ENCODE measurements at places on chromosomes 16 and 17.

- DNase-seq = no peak
These were observed 16.1 kb upstream of the SPN start for GRCh38 chr16:29646947-29647346.

- DNase-seq = no peak
These were observed 8.2 kb downstream of the FN3K start for GRCh38 chr17:82743344-82744219.

- DNase-seq = no peak
These were observed 3.2 kb upstream of the PRPSAP1 start for GRCh38 chr17:76356803-76357456.

- DNase-seq = no peak
These were observed 13.2 kb upstream of the MRTFB start for GRCh38 chr16:14057878-14058382.

GRCh38 chr17:65446838-65447526 is 114.5 kb downstream of the AXIN2 start:
- DNase-seq = no peak

GRCh38 chr17:9837551-9838471 is 12.1 kb downstream of the GLP2R start:
- DNase-seq = no peak

GRCh38 chr16:35636480-35637230 is 2177.2 kb downstream of the TP53TG3F start:
- DNase-seq = no peak

- peak; percentile 67 for DNase-seq
These were observed 10.6 kb upstream of the ZNF213 start for GRCh38 chr16:3123986-3124886.

DNA sequence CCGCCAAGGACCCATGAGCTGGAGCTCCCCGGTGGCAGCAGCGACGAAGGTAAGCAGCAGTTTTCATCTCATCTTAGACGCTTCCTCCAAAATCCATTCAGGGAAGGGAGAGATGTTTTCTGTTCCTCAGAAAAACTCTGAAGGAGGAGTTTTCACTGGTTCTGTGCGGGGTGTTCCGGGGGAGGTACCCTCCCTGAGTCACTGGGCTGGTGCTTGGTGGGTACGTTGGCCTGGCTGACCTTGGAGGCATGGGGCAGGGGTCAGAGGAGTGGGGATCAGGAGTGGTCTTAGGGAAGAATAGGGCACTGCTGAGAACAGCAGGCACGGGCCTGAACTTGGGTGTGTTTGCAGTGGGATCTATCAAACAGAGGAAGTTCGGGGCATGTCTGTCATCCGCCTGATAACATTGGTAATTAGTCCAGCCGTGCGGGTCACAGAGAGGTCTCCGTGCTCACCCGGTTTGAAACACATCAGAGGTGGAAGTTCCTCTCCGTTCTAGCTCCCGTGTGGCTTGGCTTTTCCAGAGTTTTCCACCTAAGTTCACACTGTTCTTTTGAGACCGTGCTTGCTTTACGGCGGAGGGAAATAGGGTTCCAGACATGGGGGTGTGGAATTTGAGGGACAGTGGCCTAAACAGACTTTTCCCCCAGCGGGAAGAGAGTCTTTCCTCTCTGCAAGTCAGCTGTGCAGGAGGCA is 59.6 kb upstream of the CIBAR2 start:
- DNase-seq = no peak

DNA sequence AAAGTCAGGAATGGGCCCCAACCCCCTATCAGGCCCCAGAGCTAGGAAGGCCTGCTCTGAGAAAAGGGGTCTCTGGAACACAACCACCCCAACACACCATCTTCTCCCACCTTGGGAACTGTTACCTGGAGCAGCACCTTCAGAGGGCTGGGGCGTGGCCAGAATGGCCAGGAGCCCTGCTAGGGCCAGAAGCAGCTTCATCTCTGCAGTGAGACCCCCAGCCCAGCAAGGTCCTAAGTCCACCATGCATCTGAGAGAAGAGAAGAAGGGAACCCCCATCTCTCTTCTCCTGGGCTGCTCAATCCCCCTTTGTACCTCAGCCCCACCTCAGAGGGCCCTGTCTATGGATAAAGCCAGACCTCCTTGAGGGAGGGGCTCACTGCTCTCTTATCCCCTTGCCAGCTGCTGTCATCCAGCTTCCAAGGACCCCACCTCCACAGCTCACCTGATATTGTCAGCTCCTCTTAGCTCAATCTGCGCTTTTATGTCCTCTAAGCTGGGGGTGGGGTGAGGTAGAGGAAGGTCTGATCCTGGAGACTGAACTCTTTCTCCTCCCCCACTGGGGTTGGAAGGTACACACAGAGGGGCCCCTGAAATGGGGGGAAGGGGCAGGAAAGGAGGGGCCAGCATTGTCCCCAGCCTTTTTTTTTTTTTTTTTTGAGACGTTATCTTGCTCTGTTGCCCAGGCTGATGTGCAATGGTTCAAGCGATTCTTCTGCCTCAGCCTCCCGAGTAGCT is at the start of gene MPO:
Gene MPO, minus strand, starts transcription at position 456 of the 738 bp plus-strand sequence. Its CDS starts 177 bp downstream, at position 279.
- DNase-seq = no peak

GRCh38 chr16:67546761-67547422 is 15.4 kb upstream of the CTCF start:
- DNase-seq = no peak

DNA sequence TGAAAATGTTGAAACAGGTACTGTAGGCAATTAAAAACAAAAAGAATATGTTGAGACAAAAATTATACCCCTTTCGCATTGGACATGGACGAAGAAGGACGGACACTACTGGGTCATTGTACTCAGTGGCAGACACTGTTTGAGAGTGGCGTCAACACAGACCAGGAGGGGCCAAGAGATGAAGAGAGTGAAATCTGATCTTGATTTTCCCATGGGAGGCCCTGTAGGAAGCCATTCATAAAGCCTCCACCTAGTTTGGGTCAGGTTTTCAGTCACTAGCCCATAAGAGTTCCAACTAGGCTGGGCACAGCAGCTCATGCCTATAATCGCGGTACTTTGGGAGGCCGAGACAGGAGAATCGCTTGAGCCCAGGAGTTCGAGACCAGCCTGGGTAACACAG is 23.6 kb upstream of the SMURF2 start:
- no peak for DNase-seq

- no peak for DNase-seq
These were observed 3.3 kb downstream of the TSPOAP1 start for GRCh38 chr17:58325289-58325726.

DNA sequence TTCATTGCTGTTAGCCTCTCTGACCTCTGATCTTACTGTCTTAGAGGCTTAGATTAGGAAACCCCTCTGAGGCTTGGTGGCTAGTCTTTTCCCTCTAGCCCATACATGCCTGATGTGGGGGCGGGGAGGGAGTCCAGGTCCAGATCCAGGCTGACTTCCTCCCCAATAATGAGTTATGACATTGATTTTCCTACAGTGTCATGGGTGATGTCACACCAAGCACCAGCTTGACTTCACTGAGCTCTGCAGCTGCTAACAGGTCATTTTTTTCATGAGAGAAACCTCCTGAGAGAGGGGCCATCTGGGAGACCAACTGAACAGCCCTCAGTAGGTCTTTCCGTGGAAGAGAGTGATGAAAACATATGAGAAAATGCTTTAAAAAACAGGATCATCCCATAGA is 180.2 kb upstream of the N4BP1 start:
- DNase-seq = no peak

GRCh38 chr17:80261159-80261894 is 675 bp downstream of the RNF213 start:
- no peak for DNase-seq

DNA sequence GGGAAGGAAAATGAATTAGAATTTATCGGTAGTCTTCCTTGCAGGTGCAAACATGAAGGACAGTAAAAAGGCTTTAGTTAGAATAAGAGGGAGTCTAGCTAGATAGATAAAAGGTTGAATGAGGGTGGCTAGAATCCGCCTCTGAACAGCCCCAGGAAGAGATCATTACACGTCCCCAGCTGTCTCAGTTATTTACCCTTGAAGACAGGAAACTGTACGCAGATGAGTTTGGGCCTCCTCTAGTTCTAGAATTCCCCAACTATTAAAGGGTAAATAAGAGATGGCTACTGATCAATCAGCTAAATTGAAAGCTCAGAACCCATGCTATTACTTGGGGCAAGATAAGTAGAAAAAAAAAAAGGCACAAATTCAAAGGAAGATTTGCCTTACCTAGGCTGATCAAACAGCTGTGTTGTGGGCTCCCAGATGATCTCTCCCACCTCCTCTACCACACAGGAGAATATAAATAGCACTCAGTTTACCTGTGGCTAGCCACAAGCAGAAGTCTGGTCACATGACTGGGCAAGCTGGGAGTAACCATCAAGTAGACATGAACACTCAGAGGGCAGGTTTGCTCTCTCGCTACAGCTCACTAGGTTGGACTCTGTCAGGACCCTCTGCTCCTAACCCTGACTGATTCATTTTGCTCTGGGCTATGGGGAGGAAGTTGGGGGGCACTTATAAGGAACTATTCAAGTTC is 17.0 kb downstream of the FAM117A start:
- no peak for DNase-seq

GRCh38 chr16:86357950-86358349 is 152.4 kb upstream of the FOXF1 start:
- no peak for DNase-seq

- no peak for DNase-seq
These were observed 126.9 kb downstream of the MRM1 start for GRCh38 chr17:36728030-36728991.

GRCh38 chr16:56769677-56770076 is 39.7 kb downstream of the NUP93 start:
- no peak for DNase-seq

- no peak for DNase-seq
These were observed 62.7 kb upstream of the GAS7 start for GRCh38 chr17:10261098-10261497.

GRCh38 chr16:30724641-30725417 is 23.4 kb upstream of the PHKG2 start:
- DNase-seq = no peak

- no peak for DNase-seq
These were observed 413.5 kb downstream of the CPPED1 start for GRCh38 chr16:12390074-12390605.
